ENCODE measurements at places on chromosomes 13 and 19. TPM values are rescaled to one million over a fixed set of nuclear protein-coding genes. Genes with fewer than 3 reads are reported as not detected.
A peak's percentile ranks its signal among the peaks of the same experiment; 100 is the strongest.

ADAMTSL5 gene
- total RNA-seq: 1.3 TPM

SSC5D gene
- total RNA-seq: not detected

NLRP7 gene
- total RNA-seq: not detected

UBE2L5 gene
- total RNA-seq: not detected

NCR1 gene
- total RNA-seq: not detected

KLK3 gene
- not detected for total RNA-seq

ZNF285 gene
- not detected for total RNA-seq

GRCh38 chr13:93715866-93716265 is 489.3 kb downstream of the GPC6 start:
- DNase-seq: no peak

DNA sequence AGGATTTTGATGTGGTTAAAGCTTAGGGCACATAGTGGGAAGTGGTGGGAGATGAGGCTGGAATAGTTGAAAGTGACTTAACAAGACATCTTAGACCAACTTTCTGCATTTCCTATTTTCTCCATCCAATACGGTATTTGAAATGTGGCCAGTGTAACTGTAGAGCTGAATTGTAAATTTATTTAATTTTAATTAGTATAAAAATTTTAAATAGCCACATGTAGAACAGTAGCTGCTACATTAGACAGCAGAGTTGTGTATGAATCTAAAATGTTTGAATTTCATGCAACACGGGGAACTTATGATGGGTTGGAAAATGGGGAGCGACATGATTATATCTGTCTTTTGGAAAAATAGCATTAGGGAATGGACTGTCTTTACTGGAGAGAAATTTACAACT is 7.1 kb upstream of the SCEL start:
- no peak for DNase-seq

DNA sequence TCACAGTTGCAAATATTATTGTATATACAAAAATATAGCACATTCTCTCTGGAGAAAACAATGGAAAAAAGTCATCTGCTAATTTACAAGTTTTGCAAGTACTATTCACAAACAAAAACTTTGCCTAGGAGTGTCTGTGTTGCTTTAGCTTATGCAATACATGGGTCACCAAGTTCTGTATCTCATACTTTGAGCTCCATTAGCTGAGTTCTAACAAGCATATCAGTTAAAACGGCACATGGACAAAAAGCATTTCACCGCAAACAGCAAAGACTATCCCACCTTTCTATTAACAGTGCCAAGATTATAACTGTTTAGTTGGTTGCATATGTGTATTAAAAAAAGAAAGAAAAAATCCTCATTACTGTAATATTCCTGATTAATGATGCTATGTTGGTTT is 4.6 kb downstream of the SPRY2 start:
- DNase-seq: no peak

GRCh38 chr19:2790194-2790556 is 4.9 kb downstream of the THOP1 start:
- no peak for DNase-seq

- no peak for DNase-seq
These were observed 4.6 kb upstream of the PLPP2 start for GRCh38 chr19:295687-296370.

DNA sequence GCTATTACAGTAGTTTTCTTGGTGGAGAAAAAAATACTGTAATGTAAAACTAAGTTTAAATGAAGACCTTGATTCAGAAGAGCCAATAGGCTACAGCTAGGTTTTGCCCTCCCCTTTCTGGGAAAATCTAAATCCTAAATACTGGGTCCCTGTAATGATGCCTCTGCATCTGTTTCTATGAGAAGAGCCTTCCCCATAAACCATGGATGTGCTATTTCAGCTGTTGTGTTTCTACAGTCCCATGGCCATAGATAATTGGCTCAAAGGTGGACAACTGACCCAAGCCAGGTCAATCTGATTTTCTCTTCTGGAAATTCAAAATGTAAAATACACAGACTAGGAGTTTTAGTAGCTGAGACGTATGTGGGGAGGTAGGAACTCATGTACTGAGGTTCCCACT is 101.9 kb downstream of the NDFIP2 start:
- DNase-seq: no peak

DNA sequence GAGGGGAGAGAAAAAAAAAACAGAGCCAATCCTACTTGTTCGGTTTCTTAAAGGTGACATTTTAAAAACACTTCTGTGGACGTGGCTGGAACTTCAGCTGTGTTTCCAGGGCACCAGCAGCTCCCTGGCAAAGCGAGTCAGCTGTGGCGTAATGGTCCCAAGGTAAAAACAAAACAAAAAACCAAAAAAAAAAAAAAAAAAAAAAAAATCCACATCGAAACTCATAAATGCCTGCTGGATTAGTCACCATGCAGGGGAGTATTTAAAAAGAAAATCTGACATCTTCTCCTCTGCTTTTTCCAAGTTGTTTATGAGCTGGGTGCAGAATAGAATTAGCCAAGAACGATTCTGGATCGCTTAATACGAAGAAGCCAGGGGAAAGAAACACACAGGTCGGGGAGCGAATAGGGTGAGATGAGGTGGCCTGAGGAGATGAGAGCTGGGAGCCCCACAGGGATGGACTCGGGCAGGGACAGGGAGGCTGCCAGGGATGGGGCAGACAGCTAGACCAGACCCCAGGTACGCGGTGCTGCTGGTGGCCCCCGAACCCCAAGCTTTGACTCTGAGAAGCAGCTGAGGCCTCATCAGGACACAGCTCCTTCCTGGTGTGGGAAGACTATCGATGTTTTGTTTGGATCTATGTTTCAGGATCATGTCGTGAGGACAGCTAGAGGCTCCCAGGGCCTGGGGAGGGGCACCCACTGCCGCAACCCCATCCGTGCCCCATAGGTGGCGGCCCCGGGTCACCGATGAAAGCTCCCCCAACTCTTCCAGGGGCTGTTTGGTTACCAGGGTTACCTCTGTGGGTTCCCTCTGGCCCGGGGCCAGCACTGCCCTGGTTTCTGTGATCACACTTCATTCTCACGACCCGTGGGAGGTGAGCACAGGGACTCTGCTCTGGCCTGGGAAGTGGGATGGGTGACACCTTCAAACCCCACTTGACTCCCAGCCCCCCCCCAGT is 3.1 kb upstream of the CTXN1 start:
- DNase-seq: peak; percentile 54

- DNase-seq: peak; percentile 11
These were observed 59.7 kb upstream of the TMTC4 start for GRCh38 chr13:100734194-100734720.

DNA sequence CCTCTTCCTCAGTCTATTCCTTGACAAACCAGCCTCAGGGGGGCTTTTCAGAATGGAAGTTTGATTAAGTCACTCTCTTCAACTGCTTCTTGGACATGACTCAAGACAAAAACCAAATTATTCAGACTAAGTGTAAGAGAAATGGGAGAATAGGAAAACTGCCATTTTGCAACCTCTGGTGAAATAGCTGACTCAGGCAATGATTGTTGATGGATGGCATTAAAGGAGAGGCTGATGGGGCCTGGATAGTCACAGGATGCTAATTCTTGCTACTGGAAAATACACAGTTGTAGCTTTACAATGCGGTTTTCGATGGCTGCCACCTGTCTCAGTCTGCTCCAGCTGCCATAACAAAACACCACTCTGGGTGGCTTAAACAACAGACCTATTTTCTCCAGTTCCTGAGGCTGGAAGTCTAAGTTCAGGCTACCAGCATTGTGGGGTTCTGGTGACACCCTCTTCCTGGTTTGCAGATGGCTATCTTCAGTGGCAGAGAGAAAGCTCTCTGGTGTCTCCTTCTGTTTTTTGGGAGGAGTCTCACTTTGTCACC is 6.1 kb downstream of the NOSIP start:
- DNase-seq: no peak

DNA sequence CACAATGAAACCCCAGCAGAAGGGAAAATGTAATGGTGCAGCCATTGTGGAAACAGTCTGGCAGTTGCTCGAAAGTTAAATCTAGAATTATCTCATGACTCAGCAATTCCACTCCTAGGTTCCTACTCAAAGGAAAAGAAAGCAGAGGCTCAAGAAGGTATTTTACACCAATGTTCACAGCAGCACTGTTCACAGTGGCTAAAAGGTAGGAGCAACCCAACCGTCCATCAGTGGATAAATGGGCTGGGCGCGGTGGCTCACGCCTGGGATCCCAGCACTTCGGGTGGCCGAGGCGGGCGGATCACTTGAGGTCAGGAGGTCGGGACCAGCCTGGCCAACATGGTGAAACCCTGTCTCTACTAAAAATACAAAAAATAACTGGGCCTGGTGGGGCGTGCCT is 25.9 kb downstream of the ZFR2 start:
- DNase-seq: no peak

Measured in HT-29 (cell line).